ENCODE measurements at places on chromosomes 6 and 20.

- no peak for DNase-seq
Observed at GRCh38 chr6:124742971-124743370, 219.3 kb upstream of the RNF217 start.

DNA sequence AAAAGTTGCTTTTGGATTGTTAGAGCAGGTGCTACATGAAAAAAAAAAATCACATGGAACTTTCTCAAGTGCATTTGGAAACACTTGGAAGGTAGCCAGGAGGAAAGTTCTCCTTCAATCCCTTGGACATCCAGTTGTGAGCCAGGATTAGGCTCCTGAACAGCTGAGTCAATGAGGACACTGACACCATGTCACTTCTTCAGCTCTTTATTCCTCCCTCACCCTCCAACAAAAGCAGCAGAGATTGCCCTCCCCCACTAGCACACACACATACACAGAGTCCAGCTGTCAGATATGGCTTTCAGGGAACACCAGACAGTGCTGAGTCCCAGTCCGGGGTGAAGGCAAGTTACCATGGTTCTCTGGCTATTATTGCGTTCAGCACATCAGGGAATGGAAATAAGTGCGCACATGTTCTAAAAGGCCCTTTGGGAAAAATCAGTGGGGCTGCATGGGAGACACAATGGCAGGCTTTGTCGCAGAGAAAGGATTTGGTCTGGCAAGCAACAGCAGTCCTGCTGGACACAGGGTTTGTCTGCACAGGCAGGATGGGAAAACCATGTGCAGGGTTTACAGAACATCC lies 124.7 kb upstream of the MARCKS start:
- peak; percentile 72 for DNase-seq

GRCh38 chr20:22984008-22984407 lies 51.1 kb upstream of the SSTR4 start:
- DNase-seq: no peak

DNA sequence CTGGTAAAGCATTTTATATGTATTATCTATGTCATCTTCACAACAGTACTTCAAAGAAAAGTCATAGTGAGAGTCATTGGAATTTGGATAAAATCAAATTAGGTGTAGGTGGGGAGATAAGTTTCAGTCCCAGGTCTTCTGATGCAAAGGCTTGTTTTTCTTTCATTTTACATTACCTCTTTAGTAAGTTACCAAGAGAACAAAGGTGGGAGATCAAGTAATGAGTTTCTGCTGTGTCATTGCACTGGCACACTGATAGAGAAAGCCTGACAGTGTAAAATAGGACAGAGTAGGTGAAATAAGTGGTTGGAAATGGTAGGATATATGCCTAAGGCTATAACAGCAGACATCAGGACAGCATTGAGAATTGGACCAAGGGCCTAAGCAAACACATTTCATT lies 250.4 kb downstream of the NKAIN2 start:
- peak; percentile 37 for DNase-seq

DNA sequence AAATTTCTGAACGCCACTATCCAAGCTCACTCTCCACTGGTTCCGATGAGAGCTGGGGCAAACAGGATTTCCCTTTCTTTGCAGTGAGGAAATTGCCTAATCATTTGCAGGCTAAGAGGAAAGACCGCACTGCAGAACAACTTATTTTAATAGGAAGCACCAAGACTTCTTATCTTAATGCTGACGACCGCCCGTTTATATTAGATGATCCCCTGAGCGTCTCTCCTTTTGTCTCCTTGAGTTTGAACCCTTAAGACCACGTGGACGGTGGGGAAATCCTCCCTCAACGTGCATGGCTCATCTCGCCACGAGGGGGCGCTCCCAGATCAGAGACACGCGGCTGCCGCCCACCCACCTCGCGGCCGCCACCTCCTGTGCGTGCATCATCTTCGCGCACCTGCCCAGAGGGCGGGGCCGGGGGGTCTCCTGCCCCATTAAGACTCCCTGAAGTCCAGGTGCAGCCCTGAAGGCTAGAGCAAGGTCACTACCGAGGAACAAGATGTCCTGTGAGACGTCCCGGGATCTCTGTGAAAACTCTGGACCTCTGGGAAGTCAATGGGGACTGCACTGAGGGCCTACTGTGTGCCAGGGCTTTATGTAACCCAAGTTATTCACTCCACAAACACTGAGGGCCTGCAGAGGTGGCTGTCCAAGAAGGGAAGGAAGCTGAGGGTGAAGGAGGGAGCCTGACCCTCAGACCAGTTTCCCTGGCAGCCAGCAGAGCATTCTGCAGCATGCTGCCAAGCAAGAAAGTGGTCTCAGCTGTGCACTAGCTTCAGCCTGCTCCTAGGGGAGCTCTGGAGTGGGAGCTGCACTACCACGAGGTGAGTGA lies 28.1 kb downstream of the PDYN start:
- DNase-seq: peak; percentile 70

DNA sequence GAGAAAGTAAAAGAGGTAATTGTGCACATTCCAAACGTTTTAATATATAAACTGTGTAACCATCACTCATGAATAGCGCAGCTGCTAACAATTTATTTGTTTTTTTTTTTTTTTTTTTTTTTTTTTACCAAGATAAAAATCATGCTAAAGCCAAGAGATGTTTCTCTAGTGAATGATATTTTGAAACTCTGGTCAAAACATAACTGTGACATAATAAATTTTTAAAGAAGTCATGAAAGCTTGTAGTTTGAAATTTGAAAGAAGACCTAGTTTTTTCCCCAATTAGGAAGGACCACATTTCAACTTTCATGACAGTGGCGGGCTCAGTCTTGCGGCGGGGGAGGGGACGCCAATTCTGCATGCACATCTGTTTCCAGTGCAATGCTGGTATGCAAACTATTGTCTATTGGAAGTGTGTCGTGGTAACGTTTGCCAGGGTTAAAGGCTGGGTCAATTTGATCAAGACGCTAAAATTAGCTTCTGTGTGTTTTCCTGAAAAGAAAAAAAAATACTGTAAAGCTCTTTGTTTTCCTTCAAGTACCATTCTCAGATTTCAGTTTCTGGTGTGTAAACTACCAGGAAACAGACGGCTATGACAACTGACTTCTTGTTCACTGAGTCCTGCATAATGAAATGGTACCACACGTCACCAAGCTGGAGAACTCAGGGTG lies 211.9 kb downstream of the FOXC1 start:
- peak; percentile 58 for DNase-seq

- no peak for DNase-seq
Observed at GRCh38 chr6:157298216-157298724, 25.0 kb downstream of the TMEM242 start.

GRCh38 chr6:170434117-170434820 lies 118.8 kb downstream of the PSMB1 start:
- no peak for DNase-seq

DNA sequence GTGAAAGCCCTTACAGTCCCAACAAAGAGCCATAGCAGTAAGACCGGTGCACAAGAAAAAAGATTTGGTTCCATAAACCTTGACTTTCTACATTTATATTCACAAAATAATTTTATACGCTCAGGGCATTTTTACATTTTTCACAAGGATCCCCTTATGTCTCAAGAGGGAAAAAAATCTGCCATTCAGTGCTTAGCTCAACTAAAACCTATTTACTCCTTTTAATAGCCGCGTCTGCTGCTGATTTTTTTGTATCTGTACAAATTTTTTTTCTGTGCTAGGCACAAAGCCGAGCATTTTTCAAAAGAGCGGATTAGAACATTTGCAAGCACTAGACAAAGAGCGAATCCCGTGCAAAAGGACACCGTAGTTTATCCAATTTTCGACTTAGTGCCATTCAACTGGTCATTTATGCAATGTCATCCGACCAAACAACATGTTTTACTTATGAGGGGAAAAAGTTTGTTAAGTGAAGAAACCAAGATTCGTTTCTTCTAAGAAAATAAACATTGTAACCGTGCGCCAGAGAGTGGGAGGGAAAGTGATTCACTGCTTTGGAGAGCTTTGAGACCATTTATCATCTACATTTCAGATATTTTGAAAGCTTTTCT lies 3.7 kb downstream of the TFAP2D start:
- no peak for DNase-seq

DNA sequence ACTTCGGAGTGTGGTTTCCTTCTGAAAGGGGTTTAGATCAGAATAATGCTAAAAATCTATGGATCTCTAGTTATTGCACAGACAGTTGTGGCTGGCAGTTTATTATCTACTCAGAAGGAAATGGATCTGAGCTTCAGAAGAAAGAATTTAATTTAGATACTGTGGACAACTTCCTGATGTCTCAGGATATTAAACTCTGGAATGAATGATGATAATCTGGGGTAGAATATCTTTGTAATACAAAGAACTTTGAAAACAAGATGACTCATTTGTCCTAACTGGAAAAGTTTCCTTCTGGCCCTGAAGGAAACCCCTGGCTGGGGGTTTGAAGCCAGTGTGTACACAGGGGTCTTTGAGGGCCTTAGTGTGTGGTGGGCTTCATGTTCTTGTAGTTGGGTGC lies 78.0 kb downstream of the EDN3 start:
- no peak for DNase-seq

GRCh38 chr20:953742-954141 lies 37.6 kb upstream of the ANGPT4 start:
- no peak for DNase-seq

GRCh38 chr20:59697068-59697467 lies 92.7 kb downstream of the PHACTR3 start:
- no peak for DNase-seq

DNA sequence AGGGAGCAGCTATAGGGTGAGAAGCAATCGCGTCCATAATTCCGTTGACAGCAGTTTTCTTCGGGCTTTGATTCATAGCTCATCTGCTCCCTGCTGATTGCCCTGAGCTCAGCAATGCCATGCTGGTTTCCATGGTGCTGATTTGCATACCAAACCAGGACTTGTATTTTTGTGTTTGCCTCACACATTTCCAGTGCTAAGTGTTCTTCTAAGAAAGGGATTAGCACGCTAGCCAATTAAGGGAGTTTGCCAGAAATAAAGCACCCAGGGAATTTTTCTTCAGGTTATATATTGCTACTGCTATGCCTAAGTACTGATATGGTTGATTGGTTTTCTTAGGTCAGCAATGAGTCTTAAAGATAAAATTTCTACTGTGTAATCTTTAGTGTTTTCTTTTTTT lies 177.6 kb downstream of the PLCB1 start:
- DNase-seq: peak; percentile 60

DNA sequence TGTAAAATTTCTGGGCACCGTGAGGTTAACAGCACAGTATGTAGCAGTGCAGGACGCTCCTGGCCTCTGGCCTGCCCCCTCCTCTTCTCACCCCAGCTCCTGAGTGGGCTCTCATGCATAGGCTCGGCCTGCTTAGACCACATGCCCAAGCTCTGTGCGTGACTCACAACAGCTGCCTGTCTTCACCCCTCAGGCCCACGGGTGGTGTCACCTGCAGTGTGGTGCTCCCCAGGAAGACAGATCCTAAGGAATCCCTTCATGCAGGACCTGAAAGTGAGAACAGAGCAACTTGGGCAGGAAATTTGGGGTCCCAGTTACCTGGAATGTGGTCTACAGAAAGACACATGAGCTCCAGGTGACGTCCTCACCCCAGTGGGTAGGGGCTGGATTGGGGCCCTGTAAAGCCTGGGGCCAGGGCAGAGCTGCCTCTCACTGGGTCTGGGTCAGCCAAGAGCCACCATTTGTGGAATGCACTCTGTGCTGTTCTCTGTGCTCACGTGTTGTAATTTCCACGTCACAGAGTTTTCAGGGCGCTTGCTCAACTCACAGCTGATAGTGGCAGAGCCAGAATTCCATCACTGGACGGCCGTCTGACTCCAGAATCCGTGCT lies 37.0 kb upstream of the PXDC1 start:
- no peak for DNase-seq

- peak; percentile 30 for DNase-seq
Observed at GRCh38 chr6:167907837-167908681, 81.3 kb downstream of the AFDN start.

DNA sequence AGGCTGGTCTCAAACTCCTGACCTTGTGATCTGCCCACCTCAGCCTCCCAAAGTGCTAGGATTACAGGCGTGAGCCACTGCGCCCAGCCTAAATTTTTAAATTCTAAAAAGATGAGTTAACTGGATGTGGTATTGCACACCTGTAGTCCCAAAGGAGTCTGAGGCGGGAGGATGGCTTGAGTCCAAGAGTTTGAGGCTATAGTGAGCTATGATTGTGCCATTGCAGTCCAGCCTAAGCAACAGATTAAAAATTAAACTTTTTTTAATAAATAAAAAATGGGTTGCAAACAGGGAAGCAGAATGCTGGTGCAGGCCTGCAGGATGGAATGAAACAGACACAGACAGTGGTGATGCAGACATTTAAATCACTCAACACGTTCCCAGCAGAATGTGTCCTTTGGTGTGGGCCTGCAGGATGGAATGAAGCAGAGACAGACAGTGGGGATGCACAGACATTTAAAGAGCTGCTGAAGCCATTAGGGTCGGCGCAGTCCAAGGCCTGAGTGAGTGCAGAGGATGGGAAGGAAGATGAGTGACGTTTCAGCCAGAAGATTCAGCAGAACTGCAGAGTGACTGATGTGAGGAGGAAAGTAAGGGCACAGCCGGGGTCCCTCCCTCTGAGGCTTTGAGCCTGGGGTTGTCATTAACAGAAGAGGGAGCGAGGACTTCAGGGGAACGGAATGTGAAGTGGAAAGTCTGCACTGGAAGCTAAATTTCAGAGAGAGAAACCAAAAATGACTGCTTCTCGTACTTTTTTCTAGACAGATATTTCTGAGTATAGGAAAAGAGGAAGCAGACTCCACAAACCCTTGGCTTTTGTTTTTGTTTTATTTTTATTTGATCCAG lies 117.5 kb downstream of the RIN2 start:
- DNase-seq: no peak

GRCh38 chr20:59010321-59010994 lies 3.4 kb upstream of the CTSZ start:
- no peak for DNase-seq

DNA sequence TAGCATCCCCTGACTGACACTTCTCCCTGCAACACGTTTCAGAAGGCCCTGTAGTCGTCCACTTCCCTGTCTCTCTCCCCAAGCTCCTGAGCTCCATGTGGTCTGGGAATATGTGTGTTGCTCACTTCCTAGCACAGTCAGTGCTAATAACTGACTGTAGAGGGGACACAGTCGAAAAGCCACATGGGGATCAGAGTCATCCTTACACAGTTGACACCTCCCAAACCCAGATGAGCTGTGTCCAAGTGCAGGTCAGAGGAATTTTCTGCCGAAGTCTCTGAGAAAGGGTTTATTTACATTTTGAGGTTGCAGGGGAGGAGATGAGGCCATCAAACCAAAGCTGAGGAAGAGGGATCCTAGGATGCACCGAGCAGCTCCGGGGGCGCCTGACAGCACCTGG lies 3.5 kb upstream of the ADAM33 start:
- no peak for DNase-seq

DNA sequence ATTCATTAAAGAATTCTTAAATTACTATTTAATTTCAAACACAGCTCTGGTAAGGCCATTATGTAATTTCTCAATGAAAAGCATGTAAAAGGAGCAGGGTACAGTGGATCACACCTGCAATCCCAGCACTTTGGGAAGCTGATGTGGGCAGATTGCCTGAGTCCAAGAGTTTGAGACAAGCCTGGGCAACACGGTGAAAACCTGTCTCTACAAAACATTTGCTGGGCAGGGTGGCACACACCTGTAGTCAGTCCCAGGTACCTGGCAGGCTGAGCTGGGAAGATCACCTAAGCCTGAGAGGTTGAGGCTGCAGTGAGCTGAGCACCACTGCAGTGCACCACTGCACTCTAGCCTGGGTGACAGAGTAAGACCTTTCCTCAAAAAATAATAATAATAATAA lies 37.4 kb downstream of the MDN1 start:
- DNase-seq: no peak
